ENCODE measurements at places on chromosomes 1 and 21.

DNA sequence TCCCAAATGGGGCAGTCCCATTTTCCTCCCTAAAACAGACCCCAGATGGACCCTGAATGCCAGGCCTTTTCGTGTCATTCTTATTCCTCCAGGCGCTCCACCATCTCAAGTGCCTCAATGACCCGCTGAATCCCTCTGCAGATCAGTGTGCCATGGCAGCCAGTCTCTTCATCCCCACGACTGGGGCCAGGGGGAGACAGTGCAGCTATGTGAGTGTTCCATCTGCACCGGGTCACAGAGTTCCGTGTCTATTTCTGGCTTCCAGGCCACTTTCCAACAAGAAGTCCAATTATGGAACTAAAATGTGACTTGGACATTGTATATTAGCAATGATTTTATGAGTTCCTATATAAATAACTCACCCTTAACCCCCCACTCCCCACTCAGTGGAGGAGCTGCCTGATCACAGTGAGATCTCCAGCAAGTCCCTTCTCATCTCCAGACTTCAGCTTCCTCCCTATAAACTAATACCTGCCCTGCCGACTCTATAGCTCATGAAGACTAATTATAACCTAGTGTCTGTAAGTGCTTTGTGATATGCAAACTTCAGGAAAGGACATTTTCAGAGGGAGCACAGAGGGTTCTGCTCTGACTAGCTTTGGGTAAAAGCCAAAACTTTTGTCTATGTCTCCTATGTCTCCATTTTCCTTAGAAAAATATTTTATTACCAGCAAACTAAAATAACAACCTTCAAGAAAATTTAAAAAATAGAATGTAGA lies 56.3 kb upstream of the NFASC start:
- DNase-seq = no peak

- peak; percentile 49 for DNase-seq
Measured at GRCh38 chr1:32341971-32342370, 5.9 kb upstream of the MARCKSL1 start.

DNA sequence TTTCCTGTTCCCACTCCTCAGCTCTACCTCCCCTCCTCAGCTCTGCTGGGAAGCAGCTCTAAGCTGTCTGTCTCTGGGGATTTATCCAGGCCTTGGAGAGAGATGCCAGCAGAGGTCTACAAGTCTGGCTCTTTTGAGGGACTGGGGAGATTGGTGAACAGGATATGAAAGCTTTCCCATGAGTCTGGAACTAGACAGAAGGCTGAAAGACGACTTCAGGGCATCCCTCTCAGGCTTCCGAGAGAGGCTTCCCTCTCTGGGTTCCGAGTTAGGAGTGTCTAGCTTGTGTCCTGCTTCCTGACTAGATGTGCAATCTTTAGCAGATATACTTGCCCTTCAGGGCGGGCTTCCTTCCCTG lies 733 bp downstream of the TMEM35B start:
- DNase-seq = no peak

GRCh38 chr1:42158189-42158588 lies 5.0 kb downstream of the GUCA2B start:
- no peak for DNase-seq

GRCh38 chr1:108862017-108862610 lies 5.2 kb upstream of the AKNAD1 start:
- DNase-seq = no peak

- DNase-seq = no peak
Measured at GRCh38 chr1:205481218-205481617, 23.3 kb upstream of the CDK18 start.

GRCh38 chr1:52739699-52740467 lies 13.6 kb downstream of the ZYG11B start:
- DNase-seq = no peak

DNA sequence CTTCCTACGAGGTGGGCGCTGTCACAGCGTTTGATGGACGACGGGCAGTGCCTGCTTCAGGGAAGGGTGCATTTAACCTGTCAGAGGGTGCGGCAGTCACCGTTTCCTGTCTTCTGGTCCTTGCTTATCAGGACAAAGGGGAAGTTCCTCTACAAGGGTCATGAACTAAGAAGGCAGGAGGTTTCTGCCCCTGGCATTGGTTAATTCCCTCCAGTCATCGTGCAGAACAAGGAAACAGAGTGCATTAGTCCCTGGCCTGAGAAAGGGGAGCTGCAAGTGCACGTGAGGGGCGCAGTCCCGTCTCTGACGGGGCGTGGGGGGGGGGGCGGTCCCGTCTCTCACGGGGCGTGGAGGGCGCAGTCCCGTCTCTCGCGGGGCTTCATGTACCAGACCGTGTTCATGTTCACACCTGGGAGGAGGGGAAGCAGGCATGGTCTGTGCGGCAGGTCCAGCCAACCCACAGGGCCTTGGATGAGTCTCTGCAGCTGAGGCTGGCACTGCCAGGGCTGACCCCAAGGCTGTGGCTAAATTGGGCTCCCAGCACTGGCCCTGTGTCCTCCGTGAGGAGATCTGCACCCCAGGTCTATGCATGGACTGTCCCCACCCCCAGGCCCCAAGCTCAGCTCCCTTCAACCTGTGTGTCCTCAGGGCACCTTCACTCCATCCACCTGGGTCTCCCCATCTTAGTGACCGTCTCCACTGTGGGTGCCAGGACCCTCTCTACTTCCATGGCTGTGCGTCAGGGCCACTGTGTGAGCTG lies 89.2 kb upstream of the COL6A1 start:
- DNase-seq = peak; percentile 21

DNA sequence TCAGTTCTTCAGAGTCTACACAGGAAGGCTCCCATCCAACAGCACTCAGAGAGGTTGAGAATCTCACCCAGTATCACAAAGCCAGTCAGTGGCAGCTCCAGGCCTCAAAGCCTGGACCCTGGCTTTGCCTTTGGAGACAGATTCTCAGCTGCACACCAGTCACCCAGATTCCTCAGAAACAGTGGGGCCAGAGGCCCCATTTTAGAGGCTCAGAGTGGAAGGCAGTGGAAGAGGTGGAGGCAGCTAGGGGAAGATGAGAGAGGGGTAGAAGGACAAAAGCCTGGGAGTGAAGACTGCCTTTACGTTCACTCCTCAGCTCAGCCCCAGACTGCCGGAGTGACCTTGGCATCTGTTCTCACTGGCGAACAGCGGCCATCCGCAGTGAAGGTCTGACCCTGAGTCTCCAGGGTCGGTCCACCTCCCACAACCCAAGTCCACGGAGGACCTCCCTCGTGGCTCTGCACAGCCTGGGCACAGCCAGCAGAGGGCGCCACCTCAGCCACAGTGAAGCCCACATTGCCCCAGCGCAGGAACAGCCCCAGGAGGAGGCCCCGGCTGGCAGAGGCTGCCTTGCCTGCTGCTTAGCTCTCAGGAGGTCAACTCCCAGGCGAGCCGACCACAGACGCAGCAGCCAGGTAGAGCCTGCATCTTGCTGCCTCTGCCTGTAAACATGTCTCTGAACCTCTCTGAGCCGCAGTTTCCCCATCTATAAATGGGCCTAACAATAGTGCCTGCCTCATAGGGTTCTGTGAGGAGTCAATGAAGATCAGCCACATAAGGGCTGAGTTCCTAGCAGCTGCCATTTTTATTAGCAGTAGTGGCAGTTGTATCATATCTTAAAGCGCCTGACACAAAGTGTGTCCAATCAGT lies 5.9 kb upstream of the FNDC5 start:
- peak; percentile 79 for DNase-seq

GRCh38 chr1:818618-819291 lies 105.0 kb upstream of the SAMD11 start:
- no peak for DNase-seq

DNA sequence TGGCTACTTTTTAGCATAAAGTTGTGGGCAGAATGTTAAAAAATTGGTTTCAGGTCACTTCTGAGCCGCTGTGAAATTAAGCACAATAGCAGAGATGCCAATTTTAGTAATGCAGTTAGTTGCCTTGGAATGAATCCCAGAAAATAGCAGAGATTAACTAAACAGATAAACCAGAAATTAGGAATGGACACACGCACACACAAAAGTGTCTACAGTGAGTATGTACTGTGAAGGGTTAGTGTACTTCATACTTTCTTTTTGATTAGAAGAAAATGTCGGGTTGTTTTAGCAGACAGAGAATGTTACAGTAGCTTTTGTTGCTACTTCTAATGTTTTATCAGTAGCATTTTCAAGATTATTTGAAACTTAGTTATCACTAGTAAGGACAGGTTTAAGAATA lies 106.7 kb downstream of the LEPR start:
- no peak for DNase-seq

DNA sequence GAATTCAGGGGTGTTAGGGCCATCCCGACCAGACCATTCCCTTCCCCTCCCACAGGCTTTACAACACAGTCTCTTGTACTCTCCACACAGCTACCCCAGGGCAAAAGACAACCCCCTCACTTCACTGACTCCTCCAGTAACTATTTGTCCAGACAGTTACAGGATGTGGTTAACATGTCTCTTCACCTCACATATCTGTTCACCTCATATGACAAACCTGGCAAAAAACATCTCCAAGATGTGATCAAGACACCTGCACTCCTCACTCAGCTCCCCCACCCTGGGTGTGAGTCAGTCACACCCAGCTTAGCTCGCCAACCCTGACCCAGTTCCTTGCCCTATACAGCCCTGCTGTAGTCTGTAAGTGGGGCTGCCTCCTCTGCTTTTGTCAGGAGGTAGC lies 490.5 kb upstream of the CHRM3 start:
- DNase-seq = no peak

GRCh38 chr1:217135987-217136894 lies 413.0 kb upstream of the ESRRG start:
- DNase-seq = no peak

- DNase-seq = no peak
Measured at GRCh38 chr1:94979656-94980581, 53.0 kb upstream of the CNN3 start.

DNA sequence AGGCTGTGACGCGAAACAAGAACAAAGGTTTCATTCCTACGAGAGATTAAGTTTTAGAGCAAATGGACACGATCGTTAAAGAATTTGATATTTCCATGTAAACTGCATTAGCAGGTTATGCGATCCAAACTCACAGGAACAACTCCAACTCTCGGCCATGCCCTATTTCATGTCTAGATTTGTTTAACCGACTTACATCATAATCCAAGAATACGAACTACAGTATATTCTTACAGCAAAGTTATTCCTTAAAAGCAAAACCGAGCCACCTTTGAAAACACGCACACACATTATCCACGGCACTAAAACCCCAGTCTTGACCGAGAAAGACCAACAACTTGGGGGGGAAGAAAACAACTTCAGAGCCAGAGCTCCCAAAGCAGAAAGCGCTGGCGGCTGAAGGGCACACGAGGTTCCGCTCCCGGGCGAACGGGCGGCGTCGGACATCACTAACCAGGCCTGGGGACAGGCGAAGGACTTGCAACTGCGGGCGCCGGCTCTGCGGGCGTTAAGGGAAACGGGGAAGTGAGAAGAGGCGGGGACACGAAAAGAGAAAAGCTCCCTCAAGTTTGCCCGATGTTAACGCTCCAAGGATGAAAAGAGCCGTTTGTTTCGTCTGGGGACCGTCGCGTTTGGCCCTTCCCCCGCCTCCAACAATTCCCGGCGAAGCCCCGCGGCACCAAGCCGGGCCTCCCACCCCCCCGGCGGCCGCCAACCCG lies 690 bp downstream of the B3GALNT2 start:
- DNase-seq = peak; percentile 82

DNA sequence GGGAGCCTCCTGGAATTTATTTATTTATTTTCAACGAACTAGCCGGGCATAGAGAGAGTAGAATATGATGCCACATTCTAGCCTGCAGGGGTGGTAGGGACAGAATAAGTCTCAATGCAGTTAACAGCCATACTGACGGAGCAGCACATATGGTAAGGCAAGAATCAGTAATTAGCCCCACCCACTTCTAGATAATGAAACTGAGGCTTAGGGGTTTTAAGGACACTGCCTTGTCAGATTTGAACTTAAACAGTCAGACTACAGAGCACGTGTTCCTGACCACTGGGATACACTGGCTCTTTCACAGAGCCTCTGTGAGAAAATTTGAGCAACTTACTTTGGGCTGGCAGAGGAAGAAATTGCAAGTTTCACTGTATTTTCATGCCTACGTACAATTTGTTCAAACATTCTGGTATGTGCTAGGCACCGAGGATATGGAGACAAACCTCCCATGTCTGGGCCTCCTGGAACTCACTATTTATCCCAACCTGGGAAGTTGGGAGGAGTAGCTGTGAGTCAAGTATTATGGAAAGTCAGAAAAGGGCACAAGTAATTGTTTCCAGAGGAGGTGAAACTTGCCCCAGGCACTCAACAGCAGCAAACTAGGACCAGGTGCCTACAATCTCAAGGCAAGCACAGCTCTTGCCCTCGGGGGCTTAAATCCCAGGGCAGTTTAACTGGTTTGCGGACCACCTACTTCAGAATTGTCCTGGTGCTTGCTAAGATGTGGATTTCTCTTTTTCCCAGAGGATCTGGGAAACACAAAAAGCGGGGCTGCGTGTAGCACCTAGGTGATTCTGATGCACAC lies 1.6 kb upstream of the CLIC4 start:
- DNase-seq = peak; percentile 73

Measured in suppressor macrophage treated with lipopolysaccharide for 4 hours (primary cell).